ENCODE measurements at places on chromosomes 4 and X.

DNA sequence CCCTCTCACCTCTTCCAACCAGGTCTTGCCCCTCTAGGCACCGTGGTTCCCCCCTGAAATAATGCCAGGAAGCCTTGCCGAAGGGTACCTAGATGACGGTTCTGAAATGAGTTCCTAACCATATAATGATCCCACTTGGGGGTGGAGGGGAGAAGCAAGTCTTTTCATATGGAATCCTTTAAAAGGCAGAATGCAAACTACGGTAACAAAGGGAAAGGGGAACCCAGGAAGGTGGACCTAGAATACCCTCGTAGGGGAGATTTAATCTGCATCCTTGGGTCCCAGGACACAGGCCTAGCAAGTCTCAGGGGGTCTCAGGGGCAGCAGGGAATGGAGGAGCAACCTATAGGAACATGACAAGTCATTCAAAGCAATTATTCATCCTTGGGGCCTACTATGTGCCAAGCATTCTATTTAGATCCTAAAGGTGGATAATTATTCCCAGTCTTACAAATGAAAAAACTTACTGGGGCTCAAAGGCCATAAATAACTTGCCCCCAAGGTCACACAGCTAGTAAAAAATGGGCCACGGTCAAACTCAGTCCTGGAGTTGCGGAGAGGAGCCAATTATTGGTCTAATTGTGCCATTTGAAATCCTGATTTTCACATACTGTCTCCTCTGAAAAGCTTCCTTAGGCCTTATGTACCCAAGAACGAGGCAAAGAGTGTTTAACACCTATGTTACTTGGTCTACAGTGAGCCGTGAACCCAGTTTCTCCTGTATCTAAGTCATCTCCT is 8.8 kb downstream of the BCOR start:
- no peak for DNase-seq

- DNase-seq: no peak
Observed at GRCh38 chrX:72139538-72139937, 7.8 kb upstream of the RTL5 start.

- no peak for DNase-seq
Observed at GRCh38 chrX:149652232-149652981, 20.8 kb upstream of the TMEM185A start.

- DNase-seq: no peak
Observed at GRCh38 chr4:53782458-53782845, 191.2 kb upstream of the LNX1 start.

DNA sequence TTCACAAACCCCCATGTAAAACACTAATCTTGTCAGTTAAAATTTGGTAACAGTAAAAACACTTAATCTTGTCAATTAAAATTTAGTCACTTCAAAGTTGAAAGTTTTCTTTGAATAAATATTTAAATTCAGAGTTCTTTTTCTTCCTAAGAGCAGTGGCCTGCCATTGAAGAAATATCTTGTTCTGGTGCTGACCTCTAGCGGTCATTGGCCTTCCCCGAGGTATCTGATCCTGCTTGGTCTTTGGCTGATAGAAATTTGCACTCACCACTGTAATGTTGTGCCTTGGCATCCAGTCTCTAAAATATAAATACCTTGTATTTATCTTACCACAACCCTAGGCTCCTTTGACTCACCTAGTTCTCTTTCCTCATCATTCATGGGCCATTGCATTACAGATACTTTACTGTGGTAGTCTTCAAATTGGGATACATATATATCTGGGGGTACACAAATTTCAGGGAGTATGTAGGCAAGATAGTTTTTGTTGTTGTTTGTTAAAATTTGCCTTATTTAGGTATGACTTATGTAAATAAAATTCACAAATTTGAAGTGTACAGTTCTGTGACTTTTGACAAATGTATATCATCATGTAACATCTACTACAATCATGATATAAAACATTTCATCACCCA is 6.7 kb upstream of the ART3 start:
- no peak for DNase-seq

DNA sequence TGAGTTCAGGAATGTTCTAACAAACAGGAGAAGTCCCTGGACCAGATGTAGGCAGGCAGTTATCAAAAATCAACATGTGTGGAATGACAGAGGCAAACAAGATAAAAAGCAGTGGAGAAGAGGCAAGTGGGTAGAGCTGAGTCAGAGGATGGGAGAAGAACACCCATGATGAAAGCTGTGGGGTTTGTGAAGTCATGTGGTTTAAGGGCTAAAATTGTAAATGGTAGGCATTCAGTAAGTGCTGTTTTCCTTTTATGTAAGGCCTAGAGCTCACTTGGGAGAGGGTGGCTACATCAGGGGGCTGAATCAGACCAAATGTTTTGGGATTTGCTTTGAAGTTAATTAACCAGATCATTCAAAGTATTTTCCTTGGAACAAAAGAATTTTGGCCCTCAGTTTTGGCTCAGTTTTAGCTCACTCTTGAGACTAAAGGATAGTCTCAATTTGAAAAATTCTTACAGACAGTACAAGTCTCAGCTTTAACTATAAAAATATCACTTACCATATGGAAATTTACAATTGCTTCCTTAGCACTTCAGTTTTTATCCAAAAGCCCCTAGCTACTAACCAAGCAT is 114.5 kb upstream of the PCDH7 start:
- no peak for DNase-seq

DNA sequence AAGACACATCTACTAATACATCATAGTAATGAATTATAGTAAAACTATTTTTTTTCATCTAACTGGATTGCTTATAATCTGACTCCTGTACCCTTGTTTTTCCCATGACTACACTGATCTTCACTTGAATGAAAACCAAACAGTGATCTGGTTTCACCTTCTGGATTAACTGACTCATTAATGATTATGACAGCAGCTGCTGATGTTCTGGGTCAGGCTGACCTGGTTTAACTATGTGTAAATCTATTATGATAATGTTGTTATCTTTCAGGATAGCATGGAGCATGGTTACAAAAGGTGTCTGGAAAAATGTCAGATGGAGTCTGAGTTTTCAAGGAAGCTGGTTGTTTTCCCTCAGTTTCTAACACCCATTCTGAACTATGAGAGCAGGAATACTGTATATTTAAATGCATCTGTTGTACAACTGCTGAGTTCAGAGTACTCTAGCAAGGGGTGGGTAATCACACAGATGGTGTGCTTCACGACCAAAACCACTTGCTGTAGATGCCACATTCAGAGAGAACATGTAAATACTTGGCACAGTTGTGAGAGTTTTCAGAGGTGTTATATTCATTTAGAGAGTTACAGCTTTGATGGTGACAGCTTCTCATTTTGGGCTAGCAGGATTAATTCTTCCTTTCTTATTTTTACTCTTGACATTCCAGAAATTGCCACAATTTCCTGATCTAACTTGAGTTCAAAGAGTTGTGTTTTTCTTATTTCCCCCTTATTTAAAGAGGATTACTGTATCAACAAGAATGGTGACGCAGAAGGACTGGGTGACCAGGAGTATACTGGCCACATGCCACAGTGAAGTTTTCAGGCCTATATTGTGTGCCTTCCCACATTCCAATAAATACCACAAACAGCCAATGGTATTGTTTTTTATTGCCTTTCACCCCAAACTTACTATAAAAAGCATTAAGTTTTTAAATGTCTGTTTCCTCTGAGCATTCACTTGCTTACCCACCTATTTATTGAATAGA is 249.7 kb upstream of the TET2 start:
- DNase-seq: no peak

DNA sequence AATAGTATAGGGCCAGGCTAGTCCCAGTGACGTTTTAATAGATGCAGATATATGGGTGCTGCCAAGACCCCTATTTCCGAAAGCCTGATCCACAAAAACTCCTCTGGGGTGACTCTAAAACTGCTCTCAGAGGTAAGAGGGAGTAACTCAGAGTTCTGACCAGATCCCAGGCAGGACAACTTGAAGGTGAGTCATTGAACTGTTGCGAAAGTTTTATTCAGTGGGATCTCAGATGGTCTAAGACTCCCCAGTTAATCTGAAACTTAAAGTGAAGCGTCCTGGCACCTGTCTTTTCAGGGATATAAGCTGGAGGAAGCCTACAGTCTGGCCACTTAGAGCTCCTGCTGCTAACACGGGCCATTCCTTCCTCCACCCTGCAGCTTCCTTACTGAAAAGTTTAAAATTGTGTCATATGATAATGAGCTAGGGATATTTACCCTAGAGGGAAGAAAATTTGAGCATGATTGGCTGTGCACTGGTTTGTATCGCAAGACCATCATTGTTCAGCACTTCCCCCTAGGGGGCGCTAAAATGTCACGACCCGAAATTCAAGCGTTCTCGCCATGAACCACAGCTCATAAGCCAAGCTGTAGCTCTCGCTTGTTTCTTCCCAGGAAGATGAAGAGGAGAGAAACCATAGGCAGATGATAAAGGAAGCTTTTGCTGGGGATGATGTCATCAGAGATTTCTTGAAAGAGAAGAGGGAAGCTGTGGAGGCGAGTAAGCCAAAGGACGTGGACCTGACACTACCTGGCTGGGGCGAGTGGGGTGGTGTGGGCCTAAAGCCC is 19.5 kb downstream of the UTP14A start:
- no peak for DNase-seq

- no peak for DNase-seq
Observed at GRCh38 chrX:76155786-76156185, 17.1 kb upstream of the PBDC1 start.

GRCh38 chrX:129781134-129781672 is 1.5 kb downstream of the SASH3 start:
- DNase-seq: no peak

GRCh38 chr4:185317880-185318279 is 77.8 kb downstream of the LRP2BP start:
- no peak for DNase-seq

DNA sequence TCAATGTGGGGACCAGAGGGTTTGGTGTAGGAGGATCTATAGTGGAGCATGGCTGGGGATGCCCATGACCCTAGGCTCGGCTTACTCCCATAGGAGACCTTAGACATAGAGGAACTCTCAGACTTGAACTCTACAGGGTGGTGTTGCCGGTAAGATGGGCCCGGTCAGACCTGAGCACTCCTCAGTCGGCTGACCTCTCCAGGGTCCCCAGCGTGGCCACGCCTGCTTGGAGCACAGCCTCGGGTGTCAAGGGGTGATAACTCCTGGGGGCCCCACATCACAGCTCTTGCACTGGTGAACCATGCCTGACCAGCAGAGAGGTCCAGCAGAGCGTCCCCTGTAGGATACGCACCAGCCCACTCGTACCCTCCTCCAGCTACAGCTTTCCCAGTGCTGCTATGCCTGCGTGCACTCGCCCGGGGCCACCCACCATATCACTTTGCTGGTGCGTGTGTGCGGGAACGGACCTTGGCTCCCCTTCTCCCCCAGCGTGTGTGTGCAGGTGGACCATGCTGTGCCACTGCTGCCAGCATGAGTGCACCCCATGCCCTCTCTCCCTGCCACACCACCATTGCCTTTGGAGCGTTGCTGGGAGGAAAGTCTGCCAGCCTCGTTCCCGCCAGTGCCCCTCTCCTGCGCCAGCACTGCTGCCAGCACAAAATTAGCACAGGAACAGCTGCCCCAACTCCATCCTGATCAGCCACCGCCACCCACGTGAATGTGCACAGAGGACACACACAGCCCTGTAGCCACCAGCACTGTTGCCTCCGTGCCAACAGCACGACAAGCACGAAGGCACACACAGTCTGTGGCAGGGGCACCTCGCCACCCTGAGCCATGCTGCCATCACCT is 806.6 kb downstream of the GLUD2 start:
- DNase-seq: peak; percentile 94

- no peak for DNase-seq
Observed at GRCh38 chr4:158823461-158823873, 54.6 kb downstream of the FNIP2 start.

- no peak for DNase-seq
Observed at GRCh38 chr4:148109216-148109615, 333.0 kb downstream of the NR3C2 start.

- DNase-seq: no peak
Observed at GRCh38 chr4:108172231-108172752, 3.6 kb upstream of the LEF1 start.

GRCh38 chr4:115396034-115396433 is 282.6 kb upstream of the NDST4 start:
- no peak for DNase-seq

- DNase-seq: no peak
Observed at GRCh38 chr4:14115106-14115505, 487.6 kb upstream of the BOD1L1 start.

- no peak for DNase-seq
Observed at GRCh38 chrX:133414406-133415275, 648 bp downstream of the GPC4 start.

DNA sequence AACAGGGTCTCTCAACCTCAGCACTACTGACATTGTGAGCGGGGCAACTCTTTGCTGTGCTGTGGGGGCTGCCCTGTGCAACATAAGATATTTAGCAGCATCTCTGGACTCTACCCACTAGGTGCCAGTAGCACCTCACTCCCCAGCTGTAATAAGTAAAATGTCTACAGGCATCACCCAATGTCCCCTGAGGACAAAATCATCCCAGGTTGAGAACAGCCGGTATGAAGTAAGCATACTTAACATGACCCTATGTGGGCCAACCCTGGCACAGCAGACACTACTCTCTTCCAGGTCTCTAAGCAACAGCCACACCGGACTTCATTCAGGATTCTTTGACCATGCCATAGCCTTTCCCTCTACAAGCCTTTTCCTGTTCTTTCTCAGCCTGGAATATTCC is 10.5 kb upstream of the MGST2 start:
- no peak for DNase-seq

GRCh38 chrX:87525771-87526229 is 8.2 kb downstream of the KLHL4 start:
- DNase-seq: no peak

DNA sequence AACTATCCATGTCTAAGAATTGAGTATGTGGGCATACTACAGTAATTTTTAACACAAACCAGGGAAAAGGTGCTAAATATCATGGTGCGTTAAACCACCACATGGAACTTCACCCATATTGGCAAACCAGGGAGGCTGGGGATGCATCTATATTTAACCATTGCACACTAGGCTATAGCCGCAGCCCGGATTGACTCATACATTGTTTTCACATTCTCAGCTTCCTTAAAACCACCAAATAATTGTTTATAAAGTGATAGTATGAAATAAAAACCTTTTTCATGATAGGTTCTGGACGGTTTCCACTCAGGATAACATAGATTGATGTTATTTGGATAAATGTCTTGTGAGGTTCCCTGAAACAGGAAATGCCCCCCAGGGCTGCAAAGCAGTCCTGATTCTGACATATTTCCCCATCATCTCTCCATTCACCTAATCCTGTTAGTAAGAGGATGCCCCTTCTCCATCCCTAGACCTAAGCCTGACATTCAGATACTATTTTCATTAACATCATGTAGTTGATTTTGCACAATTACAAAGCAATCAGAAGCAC is 7.9 kb downstream of the COL25A1 start:
- DNase-seq: no peak

DNA sequence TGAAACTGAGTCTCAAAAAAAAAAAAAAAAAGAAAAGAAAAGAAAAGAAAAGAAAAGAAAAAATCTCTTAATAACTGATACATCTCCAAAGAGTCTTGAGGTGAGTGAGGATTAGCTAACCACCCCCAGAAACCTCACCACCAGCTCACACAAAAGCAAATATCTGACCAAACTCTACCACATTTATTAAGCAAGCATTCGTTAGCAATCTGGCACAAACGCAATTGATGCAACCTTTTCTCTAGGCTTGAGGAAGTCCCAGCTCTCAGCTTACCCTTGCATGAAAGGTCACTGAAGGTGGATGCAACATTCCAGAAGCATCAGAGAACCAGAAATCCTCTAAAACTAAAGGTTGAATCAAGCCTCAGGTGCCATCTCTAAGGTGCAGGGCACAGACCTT is 231.9 kb upstream of the BCOR start:
- DNase-seq: no peak

- DNase-seq: no peak
Observed at GRCh38 chrX:119694601-119695534, 1.9 kb upstream of the SEPTIN6 start.

- no peak for DNase-seq
Observed at GRCh38 chr4:38124961-38125360, 164.8 kb downstream of the PTTG2 start.

Data from vagina (tissue), 2 donors.